Skeletal muscle tissue (tissue), 5 donors: ENCODE measurements at places on chromosomes 11 and 22. TPM values are rescaled to one million over a fixed set of nuclear protein-coding genes. Genes with fewer than 3 reads are reported as not detected.

The RTCB gene
- 91.3 TPM for total RNA-seq

The MYBPC3 gene
- total RNA-seq: 1.6 TPM

The APOA4 gene
- 0.52 TPM for total RNA-seq

The GLB1L2 gene
- total RNA-seq: 1.0 TPM

The TPBGL gene
- total RNA-seq: not detected

The ASPHD2 gene
- total RNA-seq: 1.0 TPM

The RNASEH2C gene
- 11.0 TPM for total RNA-seq

The OR8B12 gene
- not detected for total RNA-seq

The NCR3LG1 gene
- 0.52 TPM for total RNA-seq

The MLC1 gene
- 0.52 TPM for total RNA-seq

The RPS6KB2 gene
- 23.5 TPM for total RNA-seq
